Stimulated activated CD4-positive, alpha-beta T cell treated with anti-CD3 and anti-CD28 coated beads, Interleukin-12 subunit alpha, Interleukin-12 subunit beta, amount 100 ng/mL, for 48 hours (primary cell): ENCODE measurements at places on chromosomes 5 and 9.

DNA sequence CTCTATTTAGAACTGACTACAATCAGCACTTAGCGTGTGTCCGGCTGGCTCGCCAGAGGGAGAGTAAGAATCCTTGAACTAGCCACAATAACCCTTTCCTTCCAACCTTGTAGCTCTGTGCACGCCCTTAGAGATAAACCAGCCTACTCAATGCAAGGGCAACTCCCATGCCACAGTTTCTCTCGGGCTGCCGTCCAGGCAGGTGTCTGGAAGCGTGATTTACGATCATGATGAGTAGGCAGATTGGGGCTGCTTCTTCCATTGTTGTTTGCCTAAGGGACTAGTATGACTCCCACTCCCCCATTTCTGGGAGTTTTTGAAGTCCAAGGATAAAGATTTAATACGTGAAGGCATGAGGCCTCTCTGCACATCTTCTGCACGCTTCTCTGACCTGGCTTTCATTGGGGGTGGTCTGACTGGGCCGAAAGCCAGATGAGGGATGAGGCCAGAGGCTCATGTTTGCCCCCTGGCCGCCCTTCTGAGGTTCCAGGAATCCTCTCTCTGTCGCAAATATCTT, 134.0 kb upstream of the MYO10 start:
- DNase-seq = no peak

DNA sequence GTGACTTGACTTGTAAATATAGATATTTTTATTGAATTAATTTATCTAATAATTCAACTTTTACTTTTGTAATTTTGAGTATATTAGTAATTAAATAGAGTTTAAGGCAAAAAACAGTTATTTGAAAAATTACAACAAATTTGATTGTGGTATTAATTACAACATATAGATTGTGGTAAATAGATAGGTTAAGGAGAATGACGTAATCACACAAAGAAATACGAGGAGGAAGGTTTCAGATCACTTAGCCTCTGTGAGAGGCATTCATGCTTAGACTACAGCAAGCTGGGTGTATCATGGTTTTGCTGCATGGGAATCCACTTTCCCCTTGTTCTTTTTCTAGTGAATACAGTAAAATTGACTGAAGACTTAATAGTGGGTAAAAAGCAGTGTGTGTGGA, 878.4 kb upstream of the EDIL3 start:
- no peak for DNase-seq

DNA sequence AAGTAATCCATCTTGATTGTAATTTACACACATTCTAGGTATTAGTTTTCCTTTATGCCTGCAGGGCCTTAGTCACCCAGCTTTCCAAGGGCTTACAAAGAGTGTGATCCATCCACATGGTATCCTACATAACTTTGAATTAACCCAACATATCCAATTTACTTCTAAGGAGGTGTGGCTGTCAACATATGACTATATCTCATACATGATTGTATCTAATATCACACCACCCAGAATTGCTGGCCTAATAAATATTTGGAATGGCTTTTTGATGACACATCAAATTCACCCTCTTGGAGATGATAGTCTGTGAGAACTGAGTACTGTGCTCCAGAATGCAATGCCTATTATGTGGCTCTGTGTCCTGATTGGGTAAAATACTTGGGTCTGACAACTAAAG, 363.3 kb upstream of the GRIN3A start:
- DNase-seq = no peak

DNA sequence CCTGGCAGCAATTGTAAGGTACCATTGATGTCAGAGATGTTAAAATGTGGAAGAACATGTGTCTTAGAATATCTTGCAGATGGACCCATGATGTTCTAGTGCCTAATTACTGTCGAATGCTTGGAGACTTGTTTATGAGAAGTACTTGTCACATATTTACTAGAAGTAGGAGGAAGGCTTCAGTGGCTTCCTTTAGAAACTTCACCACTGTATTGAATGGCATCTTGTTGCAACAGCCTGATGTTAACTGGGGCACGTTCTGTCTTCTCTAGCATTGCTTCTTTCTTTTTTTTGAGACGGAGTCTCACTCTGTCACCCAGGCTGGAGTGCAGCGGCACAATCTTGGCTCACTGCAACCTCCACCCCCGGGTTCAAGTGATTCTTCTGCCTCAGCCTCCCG, 16.5 kb downstream of the UGCG start:
- no peak for DNase-seq

- no peak for DNase-seq
Measured at GRCh38 chr9:36823466-36823865, 210.6 kb downstream of the PAX5 start.

- no peak for DNase-seq
Measured at GRCh38 chr9:36930941-36931340, 103.1 kb downstream of the PAX5 start.

DNA sequence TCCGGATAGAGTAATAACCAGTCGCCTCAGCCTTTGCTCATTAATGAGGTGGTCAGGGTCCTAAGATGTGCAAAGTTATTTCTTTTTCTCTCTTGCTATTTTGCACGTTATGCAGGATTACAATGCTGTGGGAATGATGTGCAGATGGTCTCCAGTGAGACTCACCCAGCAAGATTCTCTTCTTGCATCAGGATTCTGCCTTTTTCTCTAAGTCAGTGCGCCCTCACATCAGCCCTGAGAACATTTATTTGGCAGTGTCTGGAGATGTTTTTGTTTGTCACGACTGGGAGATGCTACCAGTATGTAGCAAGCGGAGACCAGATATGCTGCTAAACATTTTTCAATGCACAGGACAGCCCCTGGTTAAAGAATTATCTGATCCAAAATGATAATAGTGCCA, 280.3 kb upstream of the WWC1 start:
- DNase-seq = no peak

GRCh38 chr9:84512493-84512892, 157.0 kb upstream of the NTRK2 start:
- DNase-seq = no peak

DNA sequence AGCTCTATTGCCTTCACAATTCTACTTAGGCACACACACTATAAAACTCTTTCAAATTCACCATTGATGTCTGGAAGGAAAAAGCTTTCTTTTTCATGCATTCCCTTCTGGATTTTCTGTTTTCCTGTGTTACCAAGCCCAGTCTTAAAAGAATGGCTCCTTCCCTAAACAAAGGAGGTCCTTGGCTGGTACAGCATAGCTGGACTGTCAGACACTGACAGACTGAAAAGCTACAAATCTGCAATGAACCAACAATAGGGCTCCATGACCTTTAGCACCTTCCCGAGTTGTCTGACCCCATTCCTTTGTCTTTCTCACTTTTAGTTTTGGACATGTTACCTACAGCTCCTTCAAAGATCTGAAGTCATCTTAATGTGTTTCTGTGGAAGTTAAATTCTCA, 382.5 kb downstream of the TMEM161B start:
- DNase-seq = no peak

- no peak for DNase-seq
Measured at GRCh38 chr5:91293131-91293530, 90.0 kb downstream of the ARRDC3 start.

- no peak for DNase-seq
Measured at GRCh38 chr9:28946648-28947047, 1373.4 kb upstream of the C9orf72 start.

GRCh38 chr5:113232667-113233066, 202.1 kb downstream of the TSSK1B start:
- no peak for DNase-seq

GRCh38 chr5:115758356-115758755, 58.1 kb downstream of the CDO1 start:
- DNase-seq = no peak

DNA sequence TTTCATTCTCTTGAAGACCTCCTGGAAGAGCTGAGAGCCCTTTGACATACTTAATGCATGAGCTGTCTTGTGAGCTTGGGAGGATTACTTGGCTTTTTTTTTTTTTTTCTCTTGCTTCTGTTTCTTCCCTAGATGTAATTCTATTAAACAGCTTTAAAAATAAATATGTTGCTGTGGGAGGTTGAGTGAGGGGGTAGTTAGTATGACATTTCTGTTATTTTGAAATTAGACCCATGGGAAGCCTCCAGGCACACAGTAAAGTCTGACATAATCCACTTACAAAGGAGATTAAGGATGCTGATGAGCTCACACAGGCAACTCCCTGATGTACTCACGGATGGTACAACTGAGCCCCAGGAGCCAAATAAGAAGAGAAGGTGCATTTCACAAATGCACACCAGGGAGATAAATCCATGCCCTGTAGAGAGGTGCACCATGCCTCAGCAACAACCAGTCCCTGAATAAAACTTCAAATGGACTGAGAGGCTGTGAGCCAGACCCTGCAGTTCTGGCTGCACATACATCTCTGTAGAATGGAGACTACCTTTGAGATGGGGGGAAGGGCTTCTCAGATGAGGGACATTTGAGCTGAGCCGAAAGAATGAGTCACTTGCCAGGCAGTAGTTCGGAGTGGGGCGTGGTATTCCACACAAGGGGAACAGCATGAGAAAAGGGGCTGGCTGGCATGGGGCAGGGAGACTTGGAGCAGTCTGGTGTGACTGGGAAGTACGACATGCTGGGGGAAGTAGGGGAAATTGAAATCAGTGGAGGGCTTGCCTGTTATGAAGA, 68.7 kb downstream of the ACTL7B start:
- no peak for DNase-seq

GRCh38 chr9:122307061-122307460, 42.4 kb downstream of the MRRF start:
- no peak for DNase-seq

GRCh38 chr9:77486968-77487367, 161.2 kb downstream of the GNA14 start:
- DNase-seq = no peak

GRCh38 chr9:19969721-19970120, 180.9 kb upstream of the SLC24A2 start:
- DNase-seq = no peak

DNA sequence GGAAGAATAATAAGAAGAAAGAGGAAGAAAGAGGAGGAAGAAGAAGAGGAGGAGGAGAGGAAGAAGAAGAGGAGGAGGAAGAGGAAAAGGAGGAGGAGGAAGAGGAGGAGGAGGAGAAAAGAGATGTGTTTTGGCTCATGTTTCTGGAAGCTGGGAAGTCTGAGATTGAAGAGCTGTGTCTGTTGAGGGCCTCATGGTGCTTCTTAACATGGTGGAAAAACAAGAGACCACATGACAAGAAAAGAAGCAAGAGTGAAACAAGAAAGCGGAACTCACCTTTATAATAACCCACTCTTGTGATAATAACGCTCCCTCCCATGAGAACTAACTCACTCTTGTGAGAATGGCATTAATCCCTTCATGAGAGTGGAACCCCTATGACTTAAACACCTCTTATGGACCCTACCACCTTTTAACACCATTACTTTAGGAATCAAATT, 36.1 kb upstream of the RANBP6 start:
- no peak for DNase-seq

DNA sequence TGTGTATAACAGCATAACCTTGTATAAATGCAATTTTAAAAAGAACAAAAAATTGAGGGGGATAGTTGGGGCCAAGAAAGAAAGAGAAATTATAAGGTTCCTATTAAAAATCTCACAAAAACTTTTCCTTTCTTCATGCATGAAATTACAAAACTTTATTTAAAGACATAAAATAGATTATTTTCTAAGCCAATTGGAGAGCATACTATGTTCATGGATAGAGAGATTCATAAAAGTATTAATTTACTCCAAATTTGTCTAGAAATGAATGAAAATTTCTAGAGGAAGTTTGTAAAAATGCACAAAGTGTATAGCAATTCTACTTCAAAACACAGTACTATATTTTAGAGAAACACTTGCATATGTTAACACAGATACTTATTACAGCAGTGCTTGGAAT, 200.4 kb downstream of the PCSK1 start:
- DNase-seq = no peak

DNA sequence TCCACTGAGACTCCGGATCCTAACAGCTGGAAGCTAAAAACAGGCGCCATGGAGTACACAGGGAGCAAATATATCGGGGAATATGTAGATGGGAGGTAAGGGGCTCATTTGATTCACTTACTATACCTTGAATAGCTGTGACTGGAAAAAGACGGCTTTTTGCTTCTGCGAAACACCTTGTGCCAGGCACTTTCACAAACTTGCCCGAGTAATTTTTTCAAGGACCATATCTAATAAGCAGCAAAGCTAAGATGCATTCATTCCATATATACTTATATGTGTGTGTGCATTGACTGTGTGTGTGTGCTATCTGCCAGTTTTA, 178 bp downstream of the MORN5 start:
- DNase-seq = no peak

GRCh38 chr5:122102825-122103224, 24.8 kb upstream of the LOX start:
- no peak for DNase-seq

GRCh38 chr9:76516871-76517270, 57.9 kb downstream of the GCNT1 start:
- DNase-seq = no peak

DNA sequence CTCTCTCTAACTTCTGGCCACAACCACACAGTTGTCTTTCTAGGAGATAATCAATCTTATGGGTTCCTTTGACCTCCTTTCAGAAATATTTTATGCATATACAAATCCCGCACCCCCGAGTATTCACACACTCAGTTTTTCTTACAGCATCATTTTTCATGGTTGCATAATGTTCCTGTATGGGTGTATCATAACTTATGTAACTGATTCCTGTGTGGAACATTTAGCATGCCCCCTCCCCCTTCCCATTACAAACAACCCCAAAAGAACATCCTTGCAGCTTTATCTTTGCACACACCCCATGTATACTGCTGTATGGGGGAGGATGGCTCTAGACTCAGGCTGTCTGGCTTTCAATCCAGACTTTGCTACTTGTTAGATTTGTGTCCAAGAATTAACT, 93.8 kb downstream of the PSD2 start:
- DNase-seq = no peak
